ENCODE measurements at places on chromosomes 3 and 15.

DNA sequence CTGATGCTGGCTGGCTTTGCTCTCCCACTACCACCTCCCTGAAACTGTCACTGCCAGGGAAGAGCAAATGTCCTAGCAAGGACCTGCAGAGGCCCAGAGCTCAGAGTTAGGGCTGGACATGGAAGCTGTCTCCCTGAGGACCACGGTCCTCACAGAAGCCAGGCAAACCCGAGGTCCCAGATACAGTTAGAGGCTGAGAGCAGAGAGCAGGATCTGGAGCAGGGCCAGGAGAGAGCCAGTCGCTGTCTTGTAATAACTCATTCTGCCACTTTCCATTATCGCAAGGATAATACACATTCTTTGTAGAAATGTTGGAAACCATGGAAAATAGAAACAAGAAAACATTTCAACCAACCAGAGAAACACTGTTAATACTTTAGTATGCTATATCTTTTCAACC, 10.1 kb downstream of the GHSR start:
- DNase-seq, result no peak

GRCh38 chr3:177284383-177284881, 87.2 kb upstream of the TBL1XR1 start:
- peak; percentile 59 for DNase-seq

- DNase-seq, result no peak
Measured at GRCh38 chr3:193704431-193704830, 111.4 kb downstream of the OPA1 start.

GRCh38 chr15:22778796-22779195, 7.6 kb upstream of the NIPA1 start:
- no peak for DNase-seq

DNA sequence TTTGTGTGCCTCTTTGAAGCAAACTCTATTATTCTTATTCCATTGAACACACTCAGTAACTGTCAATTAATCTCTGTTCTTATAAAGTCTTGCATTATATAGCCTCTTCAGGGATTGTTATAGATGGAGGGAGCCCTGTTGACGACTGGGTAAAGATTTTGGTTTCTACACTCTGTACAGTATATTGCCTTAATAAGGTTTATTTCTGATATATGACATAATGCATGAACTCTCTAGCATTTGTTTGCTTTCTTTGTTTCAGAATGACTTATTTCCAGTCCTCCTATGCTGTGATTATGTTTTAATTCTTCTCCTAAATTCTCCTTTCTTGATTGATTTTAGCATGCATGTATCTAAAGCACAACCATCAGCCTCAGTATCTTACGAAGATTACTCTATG, 494.9 kb downstream of the DIPK2A start:
- no peak for DNase-seq

DNA sequence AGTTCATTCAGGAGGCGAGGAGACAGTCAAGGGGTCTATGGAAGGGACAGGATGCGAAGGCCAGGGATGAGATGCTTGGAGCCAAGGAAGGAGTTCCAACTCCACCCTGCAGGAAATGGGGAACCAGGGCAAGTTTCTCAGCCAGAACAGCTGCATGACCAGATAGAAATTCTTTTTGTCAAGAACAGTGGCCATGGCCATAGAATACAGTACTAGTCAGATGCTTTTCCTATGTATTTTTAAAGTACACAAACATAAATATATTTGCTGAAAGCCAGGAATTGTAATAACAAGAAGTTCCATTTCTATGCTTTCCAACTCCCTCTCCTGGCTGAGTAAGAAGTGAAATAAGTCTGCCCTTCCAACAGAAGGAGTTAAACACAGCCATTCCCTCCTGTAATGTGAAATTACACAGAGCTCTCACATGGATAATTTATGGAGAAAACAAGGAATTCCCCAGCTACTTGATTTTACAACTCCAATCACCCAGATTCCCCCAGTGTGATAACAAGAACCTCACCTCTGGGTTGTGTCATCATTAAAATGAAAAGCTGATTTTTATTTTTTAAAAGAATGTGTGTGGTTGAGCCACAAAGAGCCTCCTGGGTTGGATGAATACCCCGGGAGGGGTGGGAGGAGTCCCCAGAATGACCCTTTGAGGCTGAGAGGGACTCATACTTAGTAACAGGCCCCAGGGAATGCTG, 124.6 kb upstream of the ARHGEF3 start:
- DNase-seq, result no peak

- DNase-seq, result no peak
Measured at GRCh38 chr15:31485431-31485830, 158.8 kb downstream of the KLF13 start.

DNA sequence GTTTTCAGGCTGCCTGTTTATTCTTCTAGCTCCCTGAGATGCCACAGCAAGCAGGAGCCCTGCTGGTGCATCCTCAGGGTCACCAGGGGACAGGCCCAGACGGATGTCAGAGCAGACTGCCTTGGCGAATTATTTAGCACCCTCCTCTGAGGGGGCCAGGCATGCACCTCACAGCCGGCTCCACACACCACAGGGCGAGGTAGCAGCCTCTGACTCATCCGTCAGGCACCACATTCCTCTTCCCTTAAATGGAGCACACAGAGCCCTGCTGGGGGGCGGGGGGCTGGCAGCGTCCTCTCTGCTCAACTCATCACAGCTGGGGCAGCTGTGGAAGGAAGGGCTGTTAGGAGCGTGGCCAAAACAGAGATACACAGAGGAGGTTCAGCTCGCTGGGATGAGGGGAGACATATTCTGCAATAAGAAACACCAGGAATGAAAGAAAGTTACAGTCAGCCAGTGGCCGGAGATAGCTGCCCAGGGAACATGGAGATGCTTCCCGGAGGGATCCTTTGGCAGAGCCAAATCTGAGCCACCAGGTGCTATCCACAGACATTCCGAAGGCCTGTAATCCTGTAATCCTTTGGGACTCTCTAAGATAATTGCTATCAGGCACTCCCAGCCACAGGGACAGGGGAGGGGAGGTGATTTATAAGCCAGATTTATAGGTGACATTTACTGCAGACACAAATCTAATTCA, 13.9 kb upstream of the PRICKLE2 start:
- no peak for DNase-seq

- DNase-seq, result no peak
Measured at GRCh38 chr3:129259612-129260477, 10.4 kb downstream of the COPG1 start.

DNA sequence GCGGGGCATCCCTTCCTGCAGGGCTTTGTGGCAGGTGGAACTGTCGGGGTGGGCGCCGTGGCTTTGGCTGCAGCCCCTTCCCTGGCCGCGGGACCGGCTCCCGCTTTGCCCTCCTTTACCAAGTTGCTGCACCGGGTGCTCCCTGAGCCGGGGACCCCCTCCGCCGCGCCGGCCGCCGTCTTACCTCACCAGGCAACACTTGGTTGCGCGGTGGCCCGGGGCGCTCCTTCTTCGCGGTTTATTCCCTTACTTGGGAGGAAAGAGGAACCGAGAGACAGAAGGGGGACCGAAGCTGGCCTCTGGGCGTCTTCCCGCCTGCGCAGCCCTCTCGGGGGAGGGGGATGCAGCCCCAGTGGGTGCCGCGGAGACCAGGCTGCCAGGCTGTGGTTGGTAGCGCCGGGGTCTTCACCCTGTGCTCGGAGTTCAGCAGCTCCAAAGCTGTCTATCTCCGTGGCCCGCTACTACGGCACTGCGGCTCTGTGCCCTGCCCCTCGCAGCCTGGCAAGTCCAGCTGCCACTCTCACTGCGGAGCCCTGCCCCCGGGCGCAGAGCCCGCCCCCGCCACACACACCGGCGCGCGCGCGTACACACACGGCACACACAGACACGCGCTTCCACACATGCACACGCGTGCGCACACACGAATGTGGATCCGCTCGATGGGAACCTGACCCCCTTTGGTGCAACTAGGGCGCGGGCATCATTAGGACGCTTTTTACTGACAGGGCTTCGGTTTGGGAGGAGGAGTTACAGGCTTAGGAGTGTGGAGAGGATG, at the start of gene DGKG:
TSS of gene DGKG (minus strand) at position 473 of the 775 bp plus-strand sequence. CDS start 41,775 bp downstream, outside the sequence.
- peak; percentile 47 for DNase-seq

GRCh38 chr3:141096164-141096563, 45.0 kb downstream of the SPSB4 start:
- DNase-seq, result no peak

- DNase-seq, result no peak
Measured at GRCh38 chr3:56295161-56295560, 173.1 kb downstream of the ERC2 start.

DNA sequence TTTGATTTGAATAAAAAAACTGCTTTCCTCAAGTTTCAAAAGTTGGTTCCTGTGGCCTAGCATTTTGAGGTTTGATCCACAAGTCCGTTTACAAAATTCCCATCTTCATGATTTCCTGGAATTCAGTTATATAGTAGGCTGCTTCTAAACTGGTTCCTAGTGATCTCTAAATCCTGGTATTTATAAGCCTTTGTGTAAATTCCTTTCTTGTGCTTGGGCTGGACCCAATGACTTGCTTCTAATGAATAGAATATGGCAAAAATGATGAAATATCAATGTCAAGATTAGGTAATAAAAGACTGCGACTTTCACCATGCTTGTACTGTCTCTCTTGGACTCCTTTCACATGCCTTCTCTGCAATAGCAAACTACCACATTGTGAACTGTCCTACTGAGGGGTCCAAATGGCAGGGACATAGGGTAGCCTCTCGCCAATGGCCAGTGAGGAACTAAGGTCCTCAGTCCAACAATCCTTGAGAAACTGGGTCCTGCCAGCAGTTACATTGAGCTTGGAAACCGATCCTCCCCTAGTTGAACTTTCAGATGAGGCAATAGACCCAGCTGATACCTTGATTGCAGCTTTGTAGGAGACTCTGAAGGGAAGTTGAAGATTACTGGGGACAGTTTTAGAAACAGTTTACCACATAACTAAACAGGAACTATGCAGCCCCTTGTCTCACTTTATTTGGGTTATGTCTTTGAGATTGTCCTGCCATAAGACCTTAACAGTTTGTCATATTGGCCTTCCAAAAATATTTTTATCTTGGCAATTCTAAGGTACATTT, 303.9 kb upstream of the TBC1D5 start:
- DNase-seq, result no peak

- no peak for DNase-seq
Measured at GRCh38 chr3:154540950-154541604, 111.1 kb upstream of the GPR149 start.

GRCh38 chr15:33215941-33216872, 21.7 kb upstream of the FMN1 start:
- no peak for DNase-seq

- peak; percentile 47 for DNase-seq
Measured at GRCh38 chr3:56800832-56801661, 702 bp downstream of the ARHGEF3 start.

- DNase-seq, result no peak
Measured at GRCh38 chr3:115913069-115913686, 289.9 kb downstream of the GAP43 start.

GRCh38 chr3:190173426-190173825, 52.7 kb upstream of the P3H2 start:
- no peak for DNase-seq

GRCh38 chr15:90774731-90775514, 57.8 kb downstream of the BLM start:
- DNase-seq, result no peak

- DNase-seq, result no peak
Measured at GRCh38 chr3:142726017-142726416, 2.2 kb downstream of the TRPC1 start.

- DNase-seq, result no peak
Measured at GRCh38 chr3:123374016-123374415, 74.9 kb downstream of the ADCY5 start.

DNA sequence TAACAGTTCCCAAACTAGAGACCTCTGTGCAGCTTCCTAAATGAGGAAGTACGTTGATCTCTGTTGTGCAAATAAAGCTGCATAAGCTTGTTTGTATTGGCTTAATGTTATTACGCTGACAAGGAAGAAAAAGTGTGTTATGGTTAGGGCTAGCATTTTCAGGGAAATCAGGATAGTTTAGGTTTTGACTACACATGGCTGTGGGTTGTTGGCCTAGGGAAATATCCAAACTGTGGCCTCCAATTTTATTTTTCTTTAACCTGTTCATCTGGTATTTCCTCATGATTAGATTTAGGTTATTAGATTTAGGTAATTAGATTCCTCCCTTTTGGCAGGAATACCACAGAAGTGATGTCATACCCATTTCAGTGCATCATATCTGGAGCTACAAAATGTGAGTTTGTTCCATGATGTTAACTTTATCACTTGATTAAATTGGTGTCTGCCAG, 8.7 kb upstream of the MCCC1 start:
- DNase-seq, result no peak

- DNase-seq, result no peak
Measured at GRCh38 chr3:124597979-124598378, 132.3 kb upstream of the UMPS start.

- no peak for DNase-seq
Measured at GRCh38 chr3:195372220-195372619, 70.6 kb downstream of the ACAP2 start.

GRCh38 chr3:5047764-5048419, 68.7 kb downstream of the BHLHE40 start:
- no peak for DNase-seq

GRCh38 chr15:63718590-63719035, 115.1 kb downstream of the HERC1 start:
- no peak for DNase-seq

- DNase-seq, result no peak
Measured at GRCh38 chr15:99749386-99749785, 16.1 kb upstream of the LYSMD4 start.
